GM23338 (cell line): ENCODE measurements at places on chromosomes 12 and 14.

GRCh38 chr12:9127936-9128663, 12.4 kb upstream of the A2M start:
- DNase-seq: no peak

DNA sequence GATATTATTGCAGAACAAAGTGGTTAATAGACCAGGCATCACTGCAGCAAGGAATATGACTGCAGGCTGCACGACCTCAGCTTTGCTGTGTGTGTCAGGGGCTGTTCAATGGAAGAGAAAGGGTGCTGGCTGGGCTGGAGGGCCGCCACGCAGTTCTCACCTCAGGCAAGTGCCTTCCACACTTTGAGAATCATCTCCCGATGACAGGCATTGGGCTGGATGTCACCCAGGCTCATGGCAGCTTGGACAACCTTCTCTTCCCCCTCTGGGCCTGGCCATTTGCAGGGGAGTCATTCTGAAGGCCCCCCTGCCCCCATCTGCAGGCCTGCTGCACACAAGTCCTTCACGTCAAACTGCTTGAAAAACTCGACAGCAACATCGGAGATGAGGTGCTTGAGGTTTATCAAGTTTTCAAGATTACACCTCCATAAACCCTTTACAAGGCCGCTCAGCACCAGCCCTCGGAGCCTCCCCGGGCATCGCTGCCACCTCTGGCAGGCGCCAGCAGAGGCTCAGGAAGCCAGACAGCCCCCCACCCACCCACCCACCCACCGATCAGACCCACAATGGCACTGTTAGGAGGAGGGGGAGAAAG, 165.9 kb upstream of the GSC start:
- no peak for DNase-seq

- no peak for DNase-seq
These were observed 224.7 kb downstream of the MON2 start for GRCh38 chr12:62691309-62691708.

DNA sequence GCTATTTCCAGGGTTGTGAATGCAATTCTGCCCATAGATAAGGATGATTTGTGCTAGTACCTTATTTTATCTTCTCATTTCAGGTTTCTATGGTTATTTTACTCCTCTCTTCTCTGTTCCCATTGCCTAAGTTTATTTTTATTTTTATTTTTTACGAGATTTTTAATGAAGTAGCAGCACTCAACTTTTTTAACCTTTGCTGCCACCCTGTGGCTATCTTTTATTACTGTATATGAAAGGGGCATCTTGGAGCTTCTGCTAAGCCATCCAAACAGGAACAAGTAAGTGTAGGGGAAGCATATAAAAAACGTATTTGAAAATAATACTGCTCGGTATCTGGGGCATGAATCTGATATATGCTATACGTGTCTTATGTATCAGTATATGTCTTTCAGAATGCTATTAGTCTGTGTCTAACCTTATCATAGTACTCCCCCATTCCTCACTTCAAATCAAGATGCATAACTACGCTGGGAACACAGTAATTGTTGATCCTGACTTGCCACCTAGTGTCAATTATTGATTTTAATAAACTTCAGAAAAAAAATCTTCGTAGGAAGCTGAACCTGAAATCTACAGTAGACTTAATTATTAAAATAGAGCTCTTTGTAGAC, 60.3 kb downstream of the KLRG1 start:
- peak; percentile 82 for DNase-seq

GRCh38 chr12:52612431-52613383, 5.7 kb downstream of the KRT73 start:
- DNase-seq: no peak
